Epithelial cell of esophagus (primary cell): ENCODE measurements at places on chromosomes 4 and X.

DNA sequence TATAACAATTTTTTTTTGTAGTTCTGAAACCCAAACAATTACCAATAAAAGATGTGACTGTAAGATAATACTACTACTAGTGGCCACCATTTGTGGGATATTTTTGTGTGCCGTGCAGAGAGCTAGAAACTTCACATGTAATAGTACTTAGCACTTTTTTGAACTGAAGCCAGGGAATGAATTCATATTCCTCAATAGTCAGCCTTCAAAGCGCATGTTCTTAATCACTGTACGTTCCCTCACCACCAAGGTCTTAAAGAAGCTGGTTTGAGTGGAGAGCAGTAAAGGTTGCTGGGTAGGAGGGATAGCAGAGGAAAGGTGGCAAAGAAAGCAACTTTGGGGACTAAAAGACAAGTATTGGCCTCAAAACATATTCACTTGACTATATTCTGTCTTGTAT lies 9.6 kb upstream of the RUFY3 start:
- DNase-seq, result peak; percentile 44

DNA sequence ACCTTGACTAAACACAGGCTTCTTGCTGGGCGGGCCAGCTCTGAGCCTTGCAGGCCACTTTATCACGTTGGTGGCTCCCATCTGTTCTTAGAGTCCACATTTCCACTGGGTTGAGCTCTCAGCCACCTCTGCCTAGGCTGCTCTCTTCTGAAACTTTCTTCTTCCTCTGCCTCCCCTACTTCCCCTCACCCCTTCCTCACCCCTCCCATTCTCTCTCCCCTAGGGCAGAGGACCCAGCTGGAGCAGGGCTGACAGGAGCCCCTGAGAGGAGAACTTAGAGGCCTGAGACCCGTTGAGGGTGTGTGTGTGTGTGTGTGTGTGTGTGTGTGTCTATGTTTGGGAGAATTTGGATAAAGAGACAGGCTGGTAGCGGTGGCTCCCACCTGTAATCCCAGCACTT lies 19.9 kb upstream of the TMSB4X start:
- no peak for DNase-seq

DNA sequence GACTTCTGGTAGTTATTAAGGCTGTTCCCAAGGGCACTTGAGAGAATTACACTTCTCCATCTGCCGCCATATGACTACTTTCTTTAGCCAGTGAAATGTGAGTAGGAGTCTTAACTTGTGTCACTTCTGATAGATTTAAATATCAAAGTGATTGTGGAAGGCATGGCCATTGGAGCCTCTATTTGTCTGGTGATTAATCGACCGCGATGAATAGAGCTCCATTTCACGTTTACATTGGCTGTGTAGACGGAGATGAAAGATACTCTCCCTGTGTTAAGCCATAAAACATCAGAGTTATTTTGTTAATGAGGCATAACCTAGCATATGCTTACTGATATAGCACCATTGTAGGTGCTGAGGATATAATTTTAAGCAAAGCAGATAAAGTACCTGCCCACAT lies 852.4 kb downstream of the CCSER1 start:
- DNase-seq, result no peak

GRCh38 chr4:59938166-59938565 lies 1262.0 kb upstream of the ADGRL3 start:
- DNase-seq, result no peak

GRCh38 chr4:91636083-91636482 lies 667.7 kb upstream of the GRID2 start:
- DNase-seq, result no peak

DNA sequence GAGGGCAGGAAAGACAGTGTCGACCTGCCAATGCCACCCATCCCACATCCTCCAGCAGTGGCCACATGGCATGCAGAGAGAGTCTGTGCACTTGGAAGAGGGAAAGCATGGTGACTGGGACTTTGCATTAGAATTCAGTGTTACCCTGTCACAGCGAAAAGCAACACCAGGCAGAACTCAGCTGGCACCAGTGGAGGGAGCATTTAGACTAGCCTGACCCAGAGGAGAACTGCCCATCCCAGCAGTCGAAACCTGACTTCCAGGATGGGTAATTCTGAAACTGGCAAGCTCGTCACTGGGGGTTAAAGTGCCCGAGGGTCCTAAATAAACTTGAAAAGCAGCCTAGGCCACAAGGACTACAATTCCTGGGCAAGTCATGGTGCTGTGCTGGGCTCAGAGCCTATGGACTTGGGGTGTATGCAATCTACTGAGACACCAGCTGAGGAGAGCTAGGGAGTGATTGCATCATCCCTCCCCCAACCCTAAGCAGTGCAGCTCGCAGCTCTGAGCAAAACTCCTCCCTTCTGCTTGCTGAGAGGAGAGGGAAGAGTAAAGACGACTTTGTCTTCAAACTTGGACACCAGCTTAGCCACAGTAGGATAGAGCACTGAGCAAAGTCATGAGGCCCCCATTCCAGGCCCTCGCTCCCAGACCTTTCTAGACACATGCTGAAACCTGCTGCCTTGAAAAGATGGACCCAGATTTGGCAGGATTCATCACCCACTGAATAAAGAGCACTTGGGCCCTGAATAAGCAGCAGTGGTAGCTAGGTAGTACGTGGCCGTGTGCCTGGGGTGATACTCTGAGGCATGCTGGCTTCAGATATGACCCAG lies 68.8 kb downstream of the DDX60L start:
- DNase-seq, result no peak
